Activated T-cell treated with anti-CD3 and anti-CD28 coated beads for 4 hours (primary cell): ENCODE measurements at places on chromosomes 3 and 15.

DNA sequence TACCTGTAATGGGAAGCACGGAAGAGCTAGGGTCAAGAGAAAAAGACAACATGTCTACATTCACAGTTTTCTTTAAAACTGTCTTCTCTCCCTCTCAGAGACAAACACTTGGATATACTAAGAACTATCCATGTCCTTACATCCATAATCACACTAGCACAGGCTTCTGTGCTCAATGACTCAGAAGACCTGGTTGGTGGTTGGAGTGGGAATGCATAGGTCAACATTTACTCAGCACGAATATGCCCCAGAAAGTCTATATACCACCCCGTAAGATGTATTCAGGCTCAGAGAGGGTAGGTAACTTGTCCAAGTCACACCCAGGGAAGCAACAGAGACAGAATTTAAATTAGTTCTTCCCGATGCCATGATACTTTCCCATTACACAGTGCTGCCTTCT lies 891.1 kb downstream of the TUSC7 start:
- DNase-seq, result no peak

DNA sequence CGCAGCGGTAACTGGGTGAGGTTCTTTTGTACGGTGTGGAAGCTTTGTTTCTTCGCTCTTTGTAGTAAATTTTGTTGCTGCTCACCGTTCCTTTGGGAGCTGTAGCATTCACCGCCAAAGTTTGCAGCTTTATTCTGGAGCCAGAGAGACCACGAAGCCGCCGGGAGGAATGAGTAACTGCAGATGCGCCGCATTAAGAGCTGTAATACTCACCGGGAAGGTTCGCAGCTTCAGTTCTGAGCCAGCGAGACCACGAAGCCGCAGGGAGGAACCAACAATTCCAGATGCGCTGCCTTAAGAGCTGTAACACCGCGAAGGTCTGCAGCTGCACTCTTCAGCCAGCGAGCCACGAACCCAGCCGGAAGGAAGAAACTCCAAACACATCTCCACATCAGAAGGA lies 56.0 kb upstream of the DYNC1LI1 start:
- DNase-seq, result no peak

DNA sequence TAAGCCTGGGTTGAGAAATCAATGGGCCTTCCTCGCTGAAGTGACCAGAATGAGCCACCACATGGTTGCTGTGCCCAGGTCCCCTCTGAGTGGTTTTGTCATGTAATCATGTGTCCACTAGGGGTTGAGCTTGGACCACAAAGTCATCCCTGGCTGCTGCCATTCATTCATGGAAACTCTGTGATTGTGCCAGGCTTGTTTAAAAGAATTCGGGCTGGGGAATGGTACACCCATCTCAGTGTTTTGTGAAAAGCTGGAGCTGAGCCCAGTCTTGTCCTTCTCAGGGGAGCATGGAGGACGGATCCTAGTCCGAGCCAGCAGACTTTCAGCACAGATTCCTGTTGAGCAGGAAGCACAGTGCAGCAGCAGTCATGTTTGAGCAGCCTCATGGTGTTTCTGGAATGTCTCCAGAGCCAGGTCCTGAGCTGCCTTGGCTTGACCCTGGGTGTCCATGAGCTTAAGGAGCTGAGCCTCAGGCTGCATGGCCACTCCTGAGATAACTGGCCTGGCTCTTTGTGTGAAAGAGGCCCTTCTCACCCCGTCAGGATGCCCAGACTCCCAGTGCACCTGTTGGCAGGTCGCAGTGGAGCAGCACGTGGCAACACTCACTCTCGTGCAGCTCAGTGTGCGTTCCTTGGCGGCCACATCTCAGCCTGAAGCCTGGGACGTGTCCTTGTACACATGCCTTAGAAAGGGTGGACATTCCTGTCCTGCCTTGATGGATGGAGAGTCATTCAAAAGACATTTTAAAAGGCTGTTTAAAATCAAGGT lies 260.3 kb upstream of the TPM1 start:
- no peak for DNase-seq

- no peak for DNase-seq
Observed at GRCh38 chr3:39933986-39934693, 124.7 kb downstream of the MYRIP start.

DNA sequence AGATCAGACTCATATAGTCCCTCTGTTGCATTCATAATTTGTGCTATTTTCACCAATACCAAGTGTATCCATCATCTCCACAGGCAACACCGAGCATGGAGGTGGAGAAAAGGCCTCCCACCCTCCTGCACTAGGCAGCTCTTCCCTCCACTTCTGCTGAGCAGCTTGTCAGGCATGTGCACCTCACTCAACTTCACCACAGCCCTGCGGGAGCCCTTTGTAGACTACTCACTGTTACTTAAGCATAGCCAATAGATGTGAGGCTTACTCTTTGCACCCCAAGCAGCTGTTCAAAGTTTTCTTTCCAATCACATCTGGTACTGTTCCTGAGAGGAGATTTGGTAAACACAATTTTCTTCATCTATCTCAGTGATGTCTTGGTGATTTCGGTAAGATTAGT lies 16.9 kb upstream of the GUCA1C start:
- DNase-seq, result no peak

GRCh38 chr15:71387810-71388209 lies 272.5 kb downstream of the THSD4 start:
- DNase-seq, result no peak

DNA sequence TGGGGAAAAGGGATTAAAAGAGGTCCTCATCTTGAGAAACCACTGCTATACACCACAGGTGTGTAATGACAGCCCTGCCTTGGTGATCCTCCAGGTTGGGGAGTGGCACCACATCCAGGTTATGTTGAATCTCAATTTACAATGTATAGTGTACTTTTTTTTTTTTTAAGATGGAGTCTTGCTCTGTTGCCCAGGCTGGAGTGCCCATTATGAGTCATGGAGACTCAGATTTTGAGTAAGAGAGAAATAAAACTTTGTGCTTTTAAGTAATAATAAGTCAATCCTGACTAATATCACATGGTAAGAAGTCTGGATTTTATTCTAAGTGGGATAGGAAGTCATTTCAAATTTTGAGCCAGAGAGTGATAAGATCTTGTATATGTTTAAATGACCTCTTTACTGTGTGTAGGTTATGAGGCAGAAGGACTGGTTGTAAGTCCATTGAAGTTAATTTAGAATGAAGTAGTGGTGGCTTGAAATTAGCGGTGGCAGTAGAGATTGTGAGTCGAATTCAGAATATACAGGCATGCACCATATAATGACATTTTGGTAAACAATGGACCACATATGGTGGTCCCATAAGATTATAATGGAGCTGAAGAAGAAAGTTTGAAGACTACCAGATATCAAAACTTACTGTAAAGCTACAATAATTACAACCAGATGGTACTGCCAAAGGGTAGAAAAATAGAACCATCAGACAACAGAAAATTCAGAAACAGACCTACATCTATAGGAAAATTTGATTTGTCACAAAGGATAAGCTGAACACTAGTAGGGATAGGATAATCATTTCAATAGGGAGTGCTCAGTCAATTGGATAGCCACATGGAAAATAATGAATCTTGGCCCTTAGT lies 20.7 kb downstream of the POPDC2 start:
- DNase-seq, result no peak

DNA sequence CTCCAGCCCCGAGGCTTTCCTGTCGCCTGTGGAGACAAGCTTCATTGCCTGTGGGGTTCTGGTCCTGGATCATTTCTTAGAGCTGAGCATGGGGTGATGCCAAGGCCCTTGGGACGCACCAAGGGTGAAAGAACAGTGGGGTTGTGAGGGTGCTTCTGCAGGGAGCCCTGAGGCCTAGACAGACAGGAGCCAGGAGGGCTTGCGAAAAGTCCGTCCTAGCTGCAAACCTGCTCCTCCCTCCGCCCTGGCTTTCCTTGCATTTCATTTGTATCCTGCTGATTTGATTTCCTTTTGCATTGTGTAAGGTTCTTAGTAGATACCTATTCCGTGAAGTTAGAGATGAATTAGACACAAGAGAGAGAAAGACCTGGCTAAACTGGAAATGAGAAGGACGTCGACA lies 286.9 kb upstream of the C2CD4B start:
- no peak for DNase-seq

- DNase-seq, result no peak
Observed at GRCh38 chr3:124407260-124407659, 323.0 kb upstream of the UMPS start.

DNA sequence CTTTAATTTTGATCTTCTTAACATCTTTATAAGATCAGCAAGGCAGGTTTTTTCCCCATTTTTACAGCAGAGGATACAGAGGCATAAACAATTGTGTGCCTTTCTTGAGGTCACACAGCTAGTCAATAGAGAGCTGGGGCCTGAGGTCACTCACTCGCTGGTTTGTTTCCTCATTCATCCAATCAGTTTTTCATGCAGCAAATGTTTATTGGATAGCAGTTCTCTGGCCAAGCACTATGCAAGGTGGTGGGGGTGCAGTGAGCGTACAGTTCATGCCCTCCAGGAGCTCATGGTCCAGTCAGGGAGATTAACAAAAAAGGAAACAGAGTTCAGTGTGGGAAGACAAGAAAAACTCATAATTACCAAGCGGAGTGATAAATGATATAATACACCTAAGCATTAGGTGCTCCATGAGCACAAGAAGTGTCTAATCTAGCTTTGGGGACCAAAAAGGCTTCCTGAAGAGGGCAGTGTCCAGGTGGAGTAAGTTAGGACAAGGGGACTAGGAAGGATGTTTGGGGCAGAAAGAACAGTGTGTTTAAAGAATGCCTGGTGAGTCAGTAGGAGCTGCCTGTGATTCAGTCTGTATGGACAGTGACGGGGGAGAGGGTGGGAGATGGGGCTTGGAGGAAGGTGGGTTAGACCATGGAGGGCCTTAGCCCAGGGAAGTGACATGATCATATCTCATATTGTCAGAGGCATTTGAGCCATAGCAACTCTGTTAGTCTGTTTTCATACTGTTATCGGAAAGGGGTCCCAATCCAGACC lies 29.3 kb downstream of the MAP2K5 start:
- DNase-seq, result no peak

DNA sequence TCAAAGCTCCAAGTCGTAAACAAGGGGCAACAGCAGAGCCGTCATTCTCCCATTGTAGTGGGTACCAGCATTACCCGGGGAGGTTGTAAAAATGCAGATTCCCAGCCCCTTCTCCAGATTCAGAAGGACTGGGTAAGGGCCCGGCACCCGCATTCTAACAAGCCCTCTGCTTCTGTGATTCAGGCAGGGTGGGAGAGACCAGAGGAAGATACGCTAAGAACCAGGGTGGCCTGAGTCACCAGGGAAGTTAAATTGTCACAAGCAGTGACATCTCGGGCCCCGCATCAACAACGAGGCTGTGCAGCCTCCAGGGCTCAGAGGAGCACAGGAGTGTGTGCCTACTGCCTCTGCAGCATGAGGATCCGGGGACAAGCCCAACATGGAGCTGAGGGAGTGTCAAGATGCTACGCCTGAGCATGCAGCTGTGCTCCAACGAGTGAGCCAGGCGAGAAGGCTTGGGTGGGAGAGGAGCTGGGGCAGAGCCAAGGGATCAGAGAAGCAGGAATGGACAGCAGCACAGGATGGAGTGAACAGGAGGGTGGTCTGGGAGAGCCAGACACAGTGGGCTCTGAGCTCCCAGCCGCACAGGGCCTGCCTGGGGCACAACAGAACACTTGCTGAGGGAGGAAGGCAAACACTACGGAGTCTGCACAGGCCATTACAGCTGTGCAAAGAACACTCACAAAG lies 68.5 kb downstream of the CPN2 start:
- no peak for DNase-seq

GRCh38 chr15:47188758-47189507 lies 528.4 kb upstream of the SEMA6D start:
- DNase-seq, result no peak

GRCh38 chr3:50150863-50151686 lies 4.0 kb upstream of the SEMA3F start:
- no peak for DNase-seq

DNA sequence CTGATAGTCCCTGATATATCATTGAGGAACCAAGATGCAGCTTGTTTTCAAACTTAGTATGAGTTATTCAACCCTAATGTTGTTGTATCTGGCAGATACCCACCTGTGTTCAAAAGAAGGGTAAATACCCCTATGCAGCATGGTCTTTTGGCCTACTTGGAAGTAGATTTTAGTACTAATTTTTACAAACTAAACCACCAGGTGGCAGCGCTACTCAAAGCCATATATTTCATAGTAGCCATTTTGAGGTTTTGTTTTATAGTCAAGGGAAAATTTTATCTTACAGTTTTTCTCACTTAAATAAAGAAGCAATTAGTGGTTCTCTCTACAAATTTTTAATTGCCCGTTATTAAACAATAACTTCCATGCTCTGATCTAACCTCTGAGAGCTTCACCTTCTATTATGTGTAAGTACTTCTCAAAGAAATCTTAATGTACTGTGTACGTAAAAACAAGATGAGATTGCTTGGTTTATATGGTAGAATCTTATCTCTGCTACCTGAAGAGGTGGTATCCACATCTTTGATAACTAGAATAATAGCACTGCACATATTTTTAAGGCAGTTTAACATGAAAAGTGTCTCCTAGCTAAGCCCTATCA lies 31.5 kb upstream of the MLF1 start:
- peak; percentile 22 for DNase-seq

- DNase-seq, result no peak
Observed at GRCh38 chr15:59329570-59330350, 42.9 kb downstream of the MYO1E start.

GRCh38 chr15:51132384-51133139 lies 37.9 kb upstream of the TNFAIP8L3 start:
- DNase-seq, result no peak

DNA sequence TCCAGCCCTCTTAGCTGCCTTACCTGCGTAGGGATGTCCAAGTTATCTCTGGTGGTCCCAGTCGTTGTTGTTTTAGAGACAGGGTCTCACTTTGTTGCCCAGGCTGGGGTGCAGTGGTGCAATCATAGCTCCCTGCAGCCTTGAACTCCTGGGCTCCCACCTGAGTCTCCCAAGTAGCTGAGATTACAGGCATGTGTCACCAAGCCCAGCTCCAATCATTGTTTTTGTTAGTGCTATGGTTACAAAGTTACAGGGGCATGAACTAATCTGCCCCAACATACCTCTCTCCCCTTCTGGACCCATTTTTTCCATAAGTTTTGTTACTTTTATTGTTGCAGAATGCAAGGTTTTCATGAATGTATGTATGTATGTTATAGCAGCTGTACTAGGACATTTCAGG lies 54.7 kb downstream of the CTDSPL2 start:
- no peak for DNase-seq

- DNase-seq, result no peak
Observed at GRCh38 chr3:55426486-55426885, 60.6 kb downstream of the WNT5A start.

- no peak for DNase-seq
Observed at GRCh38 chr3:142656575-142656974, 60.4 kb downstream of the PLS1 start.

GRCh38 chr3:7651274-7651673 lies 790.4 kb downstream of the GRM7 start:
- DNase-seq, result no peak

GRCh38 chr15:88389120-88389519 lies 78.1 kb downstream of the MRPL46 start:
- DNase-seq, result no peak

- DNase-seq, result no peak
Observed at GRCh38 chr3:168054447-168054846, 41.3 kb downstream of the GOLIM4 start.

GRCh38 chr15:78000091-78000926 lies 77.2 kb downstream of the TBC1D2B start:
- DNase-seq, result peak; percentile 69
